ENCODE measurements at places on chromosomes 13 and 19.
A peak's percentile ranks its signal among the peaks of the same experiment; 100 is the strongest.

DNA sequence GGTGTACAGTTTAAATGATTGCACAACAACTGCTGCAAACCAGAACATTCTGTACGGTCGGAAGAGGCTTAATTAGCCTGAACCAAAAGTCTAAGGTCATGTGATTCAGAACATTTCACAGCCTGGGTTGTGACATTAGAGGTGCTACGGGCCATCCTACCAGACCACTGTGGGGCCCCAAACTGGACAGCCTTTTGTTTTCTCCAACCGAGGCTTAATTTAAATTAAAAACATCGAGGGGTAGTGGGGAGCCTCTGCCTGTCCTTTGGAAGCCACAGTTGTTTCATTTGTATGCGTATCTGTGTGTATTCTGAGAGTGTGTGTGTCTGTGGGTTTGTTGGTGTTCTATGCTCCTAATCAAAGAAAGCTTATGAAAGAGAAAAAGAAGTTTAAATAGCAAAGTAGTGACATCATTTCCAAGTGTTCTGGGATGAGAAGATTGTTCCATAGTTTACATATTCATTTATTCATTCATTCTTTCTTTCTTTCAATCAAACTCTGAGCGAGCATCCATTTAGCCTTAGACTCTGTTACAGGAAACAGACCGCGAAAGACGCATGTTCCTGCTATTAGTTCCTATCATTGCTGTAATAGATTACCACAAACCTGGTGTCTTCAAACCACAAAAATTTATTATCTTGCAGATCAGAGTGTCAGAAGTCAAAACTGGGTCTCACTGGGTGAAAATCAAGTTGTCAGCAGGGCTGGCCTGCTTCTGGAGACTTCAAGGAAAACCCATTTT lies 444.8 kb downstream of the FOXO1 start:
- no peak for DNase-seq

GRCh38 chr19:6126335-6126974 lies 9.0 kb upstream of the ACSBG2 start:
- peak; percentile 67 for DNase-seq

DNA sequence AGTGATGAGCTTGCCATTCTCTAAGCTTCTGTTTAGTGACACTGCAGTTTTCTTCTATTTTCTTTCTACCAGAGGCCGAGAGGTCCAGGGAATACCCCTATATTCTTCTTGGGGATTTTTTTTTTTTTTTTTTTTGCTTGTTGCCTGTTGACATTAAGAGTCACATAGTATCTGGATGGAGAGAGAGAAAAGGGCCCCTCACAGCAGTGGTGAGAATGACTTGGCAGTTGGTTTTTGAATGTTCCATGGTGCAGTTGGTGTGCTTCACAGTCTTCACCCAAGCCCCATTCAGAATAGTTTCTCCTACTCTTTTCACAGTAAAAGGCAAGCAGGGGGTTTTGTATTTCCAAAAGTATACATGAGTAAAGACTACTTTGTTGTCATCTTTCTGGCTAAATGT lies 577.9 kb downstream of the LMO7 start:
- no peak for DNase-seq

- DNase-seq: no peak
Measured at GRCh38 chr13:110981379-110981778, 66.5 kb upstream of the ANKRD10 start.

- no peak for DNase-seq
Measured at GRCh38 chr13:106774621-106775020, 206.7 kb upstream of the ARGLU1 start.

- no peak for DNase-seq
Measured at GRCh38 chr13:76596216-76596615, 290.0 kb downstream of the KCTD12 start.

- DNase-seq: no peak
Measured at GRCh38 chr13:30110301-30111070, 196.9 kb downstream of the KATNAL1 start.

DNA sequence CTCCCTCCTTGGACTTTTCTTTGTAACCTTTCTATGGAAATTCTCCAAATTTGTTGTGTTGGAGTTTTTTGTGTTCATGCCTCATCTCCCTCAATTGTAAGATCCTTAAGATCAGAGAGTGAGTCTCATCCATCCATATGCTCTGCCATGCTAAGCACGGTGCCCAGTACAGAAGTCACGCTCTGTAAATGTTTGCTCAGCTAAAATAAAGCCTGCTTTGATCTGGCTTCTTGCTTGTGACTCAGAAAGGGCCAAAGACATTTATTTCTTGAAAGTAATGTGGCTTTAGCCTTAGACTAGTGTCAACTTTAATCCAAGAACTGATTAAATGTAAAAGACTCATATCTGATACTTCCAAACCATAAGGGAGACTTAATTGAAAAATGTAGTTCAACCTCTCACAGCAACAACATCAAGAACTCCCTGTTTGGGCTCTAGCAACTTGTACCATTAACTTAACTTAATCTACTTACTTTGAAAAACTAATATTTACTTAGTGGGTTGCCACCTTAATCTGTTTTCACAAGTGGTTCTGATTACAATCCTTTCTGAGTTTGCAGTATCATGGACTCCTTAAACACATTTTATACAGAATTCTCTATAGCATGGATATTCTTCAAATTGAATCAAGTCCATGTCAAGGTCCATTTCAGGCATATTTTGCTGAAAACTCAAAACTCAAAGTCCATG lies 100.2 kb downstream of the KL start:
- no peak for DNase-seq
